ENCODE measurements at places on chromosomes 7 and 10.

GRCh38 chr10:62261666-62262065 lies 7.0 kb downstream of the RTKN2 start:
- no peak for DNase-seq

- no peak for DNase-seq
These were observed 47.8 kb downstream of the ZFAND4 start for GRCh38 chr10:45624724-45625123.

GRCh38 chr7:22842383-22842941 lies 19.8 kb upstream of the TOMM7 start:
- no peak for DNase-seq

DNA sequence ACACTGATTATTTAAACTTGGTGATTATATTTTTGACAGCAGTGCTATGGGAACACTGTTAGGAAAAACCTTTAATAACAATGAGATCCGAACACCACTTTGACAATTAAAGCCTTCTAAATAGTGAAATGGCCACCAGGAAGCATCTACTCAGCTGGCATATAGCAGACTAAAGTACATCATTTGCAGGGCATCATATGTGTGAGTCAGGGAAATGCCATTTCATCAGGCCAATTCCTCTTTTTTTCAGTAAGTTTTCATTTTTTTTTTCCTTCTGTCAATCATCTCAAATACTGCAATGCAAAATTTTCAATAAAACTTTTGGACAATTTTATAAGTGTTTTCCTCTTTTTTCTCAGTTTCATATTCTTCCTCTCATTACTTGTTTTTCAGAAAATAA lies 521.4 kb upstream of the SEMA3D start:
- no peak for DNase-seq

DNA sequence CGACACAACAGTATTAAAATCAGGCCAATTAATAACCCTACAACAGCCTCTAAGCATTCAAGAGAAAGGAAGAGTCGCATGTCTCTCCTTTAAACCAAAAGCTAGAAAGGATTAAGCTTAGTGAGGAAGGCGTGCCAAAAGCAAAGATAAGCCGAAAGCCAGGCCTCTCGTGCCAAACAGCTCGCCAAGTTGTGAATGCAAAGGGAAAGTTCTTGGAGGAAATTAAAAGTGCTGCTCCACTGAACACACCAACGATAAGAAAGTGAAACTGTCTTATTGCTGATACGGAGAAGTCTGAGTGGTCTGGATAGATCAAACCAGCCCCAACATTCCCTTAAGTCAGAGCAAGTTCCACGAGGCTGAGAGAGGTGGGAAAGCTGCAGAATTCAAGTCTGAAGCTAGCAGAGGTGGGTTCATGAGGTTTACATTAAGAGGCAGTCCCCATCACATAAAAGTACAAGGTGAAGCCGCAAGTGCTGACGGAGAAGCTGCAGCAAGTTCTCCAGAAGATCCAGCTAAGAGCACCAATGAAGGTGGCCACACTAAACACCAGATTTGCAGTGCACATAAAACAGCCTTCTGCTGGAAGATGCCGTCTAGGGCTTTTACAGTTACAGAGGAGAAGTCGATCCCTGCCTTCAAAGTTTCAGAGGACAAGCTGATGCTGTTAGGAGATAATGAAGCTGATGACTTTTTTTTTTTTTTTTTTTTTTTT lies 194.8 kb downstream of the MAD1L1 start:
- DNase-seq = no peak

DNA sequence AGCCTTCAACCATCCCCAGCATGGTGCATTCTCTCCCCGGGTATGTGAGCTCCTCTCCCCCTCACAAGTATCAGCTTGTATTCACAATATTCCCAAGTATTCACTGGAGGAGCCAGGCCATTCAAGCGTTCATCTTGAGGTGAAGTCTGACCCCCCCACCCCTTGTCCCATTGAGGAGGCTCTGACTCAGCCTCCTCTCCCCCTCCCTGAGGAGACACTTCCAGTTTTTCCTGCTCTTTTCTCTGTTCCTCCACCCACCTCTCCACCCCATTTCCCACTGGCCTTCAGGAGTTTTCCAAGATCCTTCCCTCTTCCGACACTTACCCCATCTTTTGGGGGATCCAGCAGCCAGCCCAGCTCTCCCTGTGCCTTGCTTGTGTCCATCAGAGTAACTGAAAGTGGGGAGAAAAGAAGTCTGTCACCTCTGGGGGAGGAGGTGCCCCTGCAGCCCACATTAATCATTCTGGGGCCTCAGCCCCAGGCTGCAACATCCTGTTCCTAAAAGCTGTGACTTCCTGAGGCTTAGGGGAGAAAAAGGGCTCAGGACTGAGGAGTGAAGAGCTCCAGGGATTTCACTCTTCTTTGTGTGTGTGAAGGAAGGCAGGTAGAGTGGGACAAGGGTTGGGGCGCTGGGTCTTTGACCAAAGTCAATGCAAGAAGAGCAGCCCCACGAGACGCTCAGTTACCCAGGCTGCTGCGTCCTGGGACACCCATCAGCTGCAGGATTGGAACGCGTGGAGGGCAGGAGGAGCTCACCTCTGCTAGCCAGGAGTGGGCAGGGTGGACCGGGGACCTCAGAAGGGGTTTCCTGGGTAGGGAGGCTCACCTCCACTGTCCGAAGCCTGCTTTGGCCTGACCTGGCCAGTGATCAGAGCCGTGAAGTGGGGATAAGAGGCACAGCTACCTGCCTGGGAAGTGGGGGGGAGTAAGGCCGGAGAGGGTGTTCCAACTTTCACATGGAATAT lies 1.1 kb downstream of the EPHA1 start:
- no peak for DNase-seq

GRCh38 chr10:81498011-81498551 lies 376.9 kb upstream of the NRG3 start:
- no peak for DNase-seq

DNA sequence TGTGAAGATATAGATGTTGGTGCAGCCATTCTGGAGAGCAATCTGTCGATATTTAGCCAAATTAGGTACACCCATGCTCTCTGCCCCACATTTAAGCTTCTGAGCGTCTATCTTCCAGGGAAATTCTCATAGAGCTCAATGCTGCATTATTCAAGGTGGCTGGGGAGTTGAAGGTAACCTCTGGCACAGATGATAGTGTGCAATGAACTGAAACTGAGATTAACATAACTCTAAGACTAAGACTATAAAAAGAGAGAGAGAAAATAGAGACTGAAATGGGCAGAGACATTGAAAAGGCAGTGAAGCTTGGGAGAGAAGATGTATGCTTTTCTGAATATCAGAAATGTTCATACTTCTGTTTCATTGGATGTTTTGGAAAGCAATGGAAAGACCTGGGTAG lies 1197.0 kb upstream of the AUTS2 start:
- DNase-seq = no peak

DNA sequence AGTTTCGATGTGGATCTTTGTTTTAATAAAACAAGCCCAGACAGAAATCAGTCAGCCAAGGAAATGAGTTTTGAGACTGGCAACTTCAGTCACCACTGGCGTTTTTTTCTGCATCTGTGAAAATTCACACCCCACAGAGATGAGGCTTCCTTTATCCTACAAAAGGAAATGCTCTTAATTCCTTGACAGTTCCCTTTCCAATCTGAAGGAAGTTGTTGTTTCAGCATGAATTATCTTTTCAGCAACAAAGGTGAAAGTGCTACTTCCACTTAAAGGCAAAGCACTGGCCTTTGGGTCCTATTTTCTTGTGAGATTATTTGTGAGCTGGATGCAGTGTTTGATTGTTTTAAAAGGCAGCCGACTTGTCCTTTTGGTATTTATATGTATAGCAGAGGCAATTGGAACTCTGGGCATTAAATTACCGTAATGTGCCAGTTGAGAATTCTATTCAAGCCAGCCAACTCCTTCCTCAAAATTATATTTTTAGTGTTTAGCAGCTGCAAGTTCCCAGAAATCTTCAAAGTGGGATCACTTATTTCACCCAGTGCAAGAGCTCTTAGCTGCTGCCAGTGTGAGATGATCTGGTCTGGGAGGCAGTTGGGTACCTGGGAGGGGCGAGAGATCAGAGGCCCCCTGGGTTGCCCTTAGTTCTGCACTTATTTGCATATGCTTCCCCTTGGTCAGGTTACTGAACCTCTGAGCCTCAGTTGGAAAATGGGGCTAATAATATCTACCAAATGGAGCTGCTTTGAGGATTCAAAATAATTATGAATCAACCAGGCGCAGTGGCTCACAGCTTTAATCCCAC lies 427.1 kb downstream of the GALNT17 start:
- DNase-seq = no peak

- no peak for DNase-seq
These were observed 245.9 kb upstream of the HGF start for GRCh38 chr7:82015751-82016150.

DNA sequence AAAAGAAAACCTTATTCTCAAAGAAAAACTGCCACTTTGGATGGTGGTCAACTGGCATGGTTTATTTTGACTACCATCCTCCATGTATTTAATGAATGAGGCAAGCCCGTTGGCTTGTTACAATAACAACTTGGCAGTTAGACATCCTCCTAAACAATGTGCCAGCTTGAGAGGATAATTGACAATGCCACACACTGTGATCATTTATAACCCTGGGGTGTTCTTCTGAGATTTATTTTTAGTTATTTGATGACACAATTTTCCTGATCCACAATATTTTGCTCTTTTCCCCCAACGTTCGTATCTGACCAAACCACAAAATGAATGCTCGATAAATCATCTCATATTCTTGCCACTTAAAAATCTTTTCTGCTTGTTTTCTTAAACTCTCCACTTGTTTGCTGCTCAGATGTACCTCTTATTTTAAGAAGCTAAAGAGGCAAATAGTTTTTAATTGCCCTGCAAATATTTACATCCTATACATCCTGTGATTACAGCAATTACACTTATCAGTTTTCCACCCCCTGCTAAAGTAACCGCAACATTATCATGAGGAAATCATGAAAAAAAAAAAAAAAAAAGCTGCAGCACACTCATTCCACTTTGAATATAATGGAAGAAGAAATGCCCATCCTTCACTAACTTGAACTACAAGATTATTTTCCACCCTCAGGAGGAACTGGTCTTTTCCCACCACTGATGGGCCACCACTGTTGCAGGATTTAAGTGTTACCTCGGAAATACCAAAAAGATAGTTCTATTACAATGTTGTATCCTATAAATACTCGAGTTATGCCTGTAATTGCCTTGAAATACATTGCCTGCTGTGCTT lies 119.9 kb downstream of the MBL2 start:
- no peak for DNase-seq

GRCh38 chr10:65894961-65895360 lies 1030.9 kb upstream of the LRRTM3 start:
- DNase-seq = no peak

GRCh38 chr7:96118449-96119001 lies 203.4 kb downstream of the SLC25A13 start:
- no peak for DNase-seq

- DNase-seq = no peak
These were observed 343.1 kb downstream of the PHTF2 start for GRCh38 chr7:78141522-78142281.

DNA sequence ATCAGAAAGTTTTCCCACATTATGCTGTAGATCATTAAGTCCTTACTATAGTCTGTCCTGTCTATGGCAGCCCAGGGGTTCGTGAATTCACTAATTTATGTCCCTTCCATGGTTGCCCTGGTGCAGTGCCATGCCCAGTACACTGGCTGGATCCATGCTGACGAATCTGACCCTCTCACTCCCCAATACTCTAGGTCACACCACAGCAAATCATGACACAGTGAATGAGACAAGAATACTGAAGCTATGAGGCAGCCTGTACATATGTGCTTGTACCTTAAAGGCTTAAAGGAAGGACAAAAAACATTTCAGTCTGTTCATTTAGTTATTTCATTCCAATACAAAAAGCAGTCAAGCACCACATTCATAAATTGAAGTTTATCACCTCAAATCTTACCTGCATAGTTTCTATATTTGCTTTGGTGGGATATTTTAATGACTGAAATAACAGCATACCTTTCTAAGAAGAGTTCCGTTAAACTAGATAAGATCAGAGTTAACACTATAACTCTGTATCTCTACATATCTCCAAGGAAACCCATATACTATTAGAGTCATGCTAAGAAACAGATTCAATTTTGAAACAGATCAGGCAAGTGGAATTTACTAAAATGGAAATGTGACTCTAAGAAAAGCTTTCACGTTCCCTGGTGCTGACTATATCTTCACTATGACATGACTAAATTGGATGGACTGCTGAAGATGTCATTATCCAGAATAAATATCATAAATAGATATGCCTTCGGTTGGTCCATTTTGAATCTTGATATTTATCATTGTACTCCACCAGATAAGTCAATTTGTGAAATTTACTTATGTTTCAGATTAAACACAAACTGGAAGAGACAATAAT lies 36.7 kb downstream of the OSBPL3 start:
- no peak for DNase-seq

- DNase-seq = no peak
These were observed 37.8 kb upstream of the MXI1 start for GRCh38 chr10:110169586-110169985.

DNA sequence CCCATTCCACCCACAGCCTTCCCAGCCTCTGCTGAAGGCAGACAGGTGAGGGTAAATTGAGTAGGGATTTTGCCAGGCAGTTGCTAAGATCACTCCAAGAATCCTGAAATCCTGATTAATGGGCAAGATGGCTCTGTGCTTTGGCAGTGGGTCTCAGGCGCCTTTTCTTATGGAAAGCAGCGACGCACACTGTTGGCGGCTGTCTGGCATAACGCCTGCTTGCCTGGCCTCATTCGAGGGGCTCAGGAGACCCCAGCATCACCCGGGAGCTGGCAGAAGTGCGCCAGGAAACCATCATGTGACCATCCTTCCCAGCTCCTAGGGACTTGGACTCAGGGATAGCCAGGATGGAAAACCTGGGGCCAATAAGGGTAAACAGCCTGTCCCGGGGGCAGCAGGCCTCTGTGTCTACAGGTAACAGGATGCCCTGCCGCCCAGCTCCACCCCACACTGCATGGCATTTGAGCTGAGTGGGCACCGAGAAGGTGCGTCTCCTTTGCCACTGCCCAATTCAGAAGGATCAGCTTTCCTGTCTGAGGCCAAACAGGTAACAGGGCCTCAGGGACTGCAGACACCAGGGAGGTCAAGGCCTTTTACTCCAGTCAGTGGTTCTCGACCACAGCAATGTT lies 98.6 kb downstream of the FAM53B start:
- DNase-seq = no peak

GRCh38 chr10:85284778-85285770 lies 956.7 kb downstream of the CCSER2 start:
- DNase-seq = no peak

GRCh38 chr10:50552308-50552707 lies 71.4 kb downstream of the SGMS1 start:
- no peak for DNase-seq

DNA sequence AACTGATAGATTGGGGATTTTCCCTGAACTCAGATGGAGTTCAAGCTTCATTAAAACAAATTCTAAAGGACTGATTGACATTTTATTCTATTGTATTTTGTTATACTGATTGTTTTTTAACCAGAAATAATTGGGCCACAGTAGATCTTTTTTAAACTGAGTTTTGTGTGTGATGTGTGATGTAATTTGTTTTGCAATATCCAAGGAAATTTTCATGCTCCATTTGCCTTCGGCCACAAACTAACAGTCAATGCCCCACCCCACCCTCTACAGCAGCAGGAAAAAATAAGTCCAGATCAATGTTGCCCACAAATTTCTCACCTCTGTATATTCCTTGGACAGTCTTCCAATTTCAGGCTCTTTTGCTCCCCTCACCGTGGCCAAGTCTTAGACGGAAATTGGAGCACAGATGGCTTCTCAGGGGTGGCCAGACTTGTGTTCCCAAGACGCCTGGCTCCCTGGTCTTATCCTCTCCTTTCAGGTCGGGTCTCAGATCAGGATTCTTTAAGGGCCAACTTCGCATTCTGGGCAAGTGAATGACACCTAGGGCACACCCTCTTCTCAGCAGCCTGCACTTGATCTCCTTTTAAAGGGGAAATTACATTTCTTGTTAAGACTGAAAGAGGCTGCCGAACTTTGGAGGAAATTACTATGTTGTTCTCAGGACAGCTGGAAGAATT lies at the start of gene SVOPL:
Gene SVOPL, minus strand, starts transcription at position 506 of the 680 bp plus-strand sequence. CDS start 22,317 bp downstream, outside the sequence.
- DNase-seq = no peak

All from NCI-H2081 treated with DMSO at 0.1 percent for 48 hours (cell line).